ENCODE measurements at places on chromosomes 2 and 18.

- DNase-seq, result no peak
Measured at GRCh38 chr18:74497324-74497676, 1.1 kb downstream of the CNDP2 start.

DNA sequence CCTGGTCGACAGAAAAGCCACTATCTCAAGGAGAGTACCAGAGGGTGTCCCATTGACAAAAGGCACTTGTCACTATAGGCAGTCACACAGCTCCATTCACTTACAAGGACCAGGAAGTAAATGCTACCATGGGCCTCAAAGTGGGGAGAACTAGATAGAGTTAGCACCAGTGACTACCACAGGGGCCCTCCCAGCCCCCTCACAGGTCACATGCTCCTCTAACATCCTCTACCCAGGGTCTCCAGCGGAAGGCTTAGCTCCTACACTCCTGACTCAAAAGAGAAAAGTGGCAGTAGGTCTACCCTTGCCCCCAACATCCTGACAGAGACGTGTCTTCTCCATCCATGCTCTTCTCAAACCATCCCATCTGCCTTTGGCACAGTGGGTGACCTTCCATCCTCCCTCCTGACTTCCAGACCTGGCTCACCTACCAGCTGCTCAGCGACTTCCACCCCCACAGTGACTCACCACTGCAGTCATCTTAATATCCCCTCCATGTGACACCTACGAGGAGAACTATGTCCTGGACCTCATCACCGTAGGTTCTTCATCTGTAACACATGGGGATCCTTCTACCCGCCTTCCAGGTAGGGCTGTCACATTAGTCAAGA lies 5.6 kb upstream of the DNMT3A start:
- no peak for DNase-seq

DNA sequence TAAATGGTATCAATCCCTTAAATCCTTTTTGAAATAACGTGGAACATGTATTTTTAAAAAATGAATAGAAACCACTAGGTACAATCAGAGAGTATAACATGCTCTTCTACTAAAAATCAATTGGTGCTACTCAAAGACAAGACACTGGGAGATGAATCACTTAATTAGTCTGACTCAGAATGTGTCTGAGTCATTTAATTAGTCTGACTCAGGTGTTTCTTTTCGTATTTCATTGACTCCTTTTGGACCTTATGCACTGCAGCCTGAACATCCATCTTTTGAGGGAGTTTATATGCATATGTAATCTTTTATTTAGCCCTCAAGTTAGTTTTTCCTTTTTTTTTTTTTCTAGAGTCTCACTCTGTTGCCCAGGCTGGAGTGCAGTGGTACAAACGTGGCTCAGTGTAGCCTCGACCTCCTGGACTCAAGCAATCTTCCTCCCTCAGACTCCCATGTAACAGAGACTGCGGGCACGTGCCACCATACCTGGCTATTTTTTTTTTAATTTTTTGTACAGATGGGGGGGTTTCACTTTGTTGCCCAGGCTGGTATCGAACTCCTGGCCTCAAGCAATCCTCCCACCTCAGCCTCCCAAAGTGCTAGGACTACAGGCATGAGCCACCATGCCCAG lies 26.5 kb downstream of the PPP4R3B start:
- no peak for DNase-seq

GRCh38 chr2:86274265-86274917 lies 63.0 kb downstream of the REEP1 start:
- DNase-seq, result peak; percentile 13

DNA sequence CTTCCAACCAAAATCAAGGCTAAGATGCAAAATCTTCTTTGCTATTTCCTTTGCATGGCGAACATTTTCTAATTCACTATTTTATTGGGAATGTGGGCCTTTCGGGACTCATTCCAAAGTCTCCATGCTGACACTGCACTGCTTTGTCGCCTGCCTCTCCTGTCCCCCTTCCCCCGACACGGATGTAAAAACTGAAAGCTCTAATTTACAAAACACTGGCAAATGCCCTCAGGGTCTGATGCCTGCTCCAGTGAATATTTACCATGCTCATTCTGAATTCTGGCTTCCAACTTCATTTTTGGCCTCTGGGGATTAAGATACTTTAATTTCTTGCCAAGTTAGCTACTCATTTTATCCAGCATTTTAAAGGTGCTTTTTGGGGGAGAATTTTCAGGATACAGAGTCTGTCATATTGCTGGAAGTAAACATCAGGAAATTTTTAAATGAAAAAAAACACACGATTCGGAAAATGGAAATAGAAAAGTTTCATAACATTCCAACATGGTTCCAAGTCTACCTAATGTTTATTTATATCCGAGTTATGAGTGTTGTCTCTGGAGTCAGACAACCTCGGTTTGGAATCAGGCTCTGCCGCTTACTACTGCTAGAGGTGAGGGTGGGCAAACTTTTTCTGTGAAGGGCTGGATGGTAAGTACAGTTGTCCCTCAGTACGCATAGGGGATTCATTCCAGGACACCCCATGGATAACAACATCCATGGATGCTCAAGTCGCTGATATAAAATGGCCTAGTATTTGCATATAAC lies 14.6 kb upstream of the LTBP1 start:
- no peak for DNase-seq

GRCh38 chr2:49845671-49846070 lies 691.4 kb upstream of the FSHR start:
- DNase-seq, result no peak

DNA sequence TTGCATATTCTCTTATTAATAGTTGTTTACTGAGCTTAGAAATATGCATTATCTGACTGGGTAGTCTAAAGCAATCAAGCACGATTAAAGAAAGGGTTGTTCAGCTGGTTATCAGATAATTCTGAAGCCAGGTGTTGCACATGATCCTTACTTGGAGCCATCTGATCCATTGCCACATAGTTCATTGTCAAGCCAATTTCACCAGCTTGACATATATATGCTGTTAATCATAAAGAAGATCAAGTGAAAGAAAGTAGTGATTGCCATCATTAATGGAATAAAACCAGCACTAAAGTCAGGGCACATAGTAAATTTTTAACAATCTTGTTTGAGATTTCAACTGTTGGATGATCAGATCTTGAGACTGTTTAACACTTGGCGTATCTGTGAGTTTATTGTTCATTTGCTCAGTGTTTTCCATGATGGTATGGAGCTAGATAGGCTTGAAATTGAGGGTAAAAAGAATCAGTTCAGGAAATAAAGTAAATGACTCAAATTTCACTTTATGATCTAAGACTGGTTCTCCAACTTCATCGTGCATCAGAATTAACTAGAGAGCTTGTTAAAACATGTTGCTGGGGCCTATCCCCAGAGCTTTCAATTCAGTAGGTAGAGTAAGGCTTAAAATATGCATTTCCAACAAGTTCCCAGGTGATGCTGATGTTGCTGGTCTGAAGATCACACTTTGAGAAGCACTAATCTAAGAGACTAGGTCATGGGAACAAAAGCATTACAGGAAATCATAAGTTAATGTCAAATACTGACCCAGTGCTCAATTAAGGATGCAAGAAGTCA lies 539.6 kb downstream of the SATB2 start:
- DNase-seq, result no peak

GRCh38 chr2:41832218-41832617 lies 215.6 kb upstream of the PKDCC start:
- no peak for DNase-seq

DNA sequence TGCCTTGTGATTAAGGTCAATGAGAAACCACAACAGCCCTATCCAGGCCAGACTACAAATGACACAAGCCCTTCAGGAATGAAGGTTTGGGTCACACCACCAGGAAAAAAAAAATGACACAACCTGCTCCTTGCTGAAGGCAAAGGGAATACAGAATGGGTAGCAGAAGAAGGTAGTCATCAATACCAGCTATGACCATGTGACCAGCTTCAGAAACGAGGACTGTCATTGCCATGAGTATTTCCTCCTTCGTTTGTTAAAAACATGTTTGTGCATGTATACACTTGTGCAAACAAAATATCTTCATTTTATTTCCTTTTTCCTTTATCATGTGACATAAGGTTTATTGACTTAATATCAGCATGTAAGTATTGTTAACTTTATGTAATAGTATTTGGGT lies 226.6 kb downstream of the CDH19 start:
- DNase-seq, result no peak

DNA sequence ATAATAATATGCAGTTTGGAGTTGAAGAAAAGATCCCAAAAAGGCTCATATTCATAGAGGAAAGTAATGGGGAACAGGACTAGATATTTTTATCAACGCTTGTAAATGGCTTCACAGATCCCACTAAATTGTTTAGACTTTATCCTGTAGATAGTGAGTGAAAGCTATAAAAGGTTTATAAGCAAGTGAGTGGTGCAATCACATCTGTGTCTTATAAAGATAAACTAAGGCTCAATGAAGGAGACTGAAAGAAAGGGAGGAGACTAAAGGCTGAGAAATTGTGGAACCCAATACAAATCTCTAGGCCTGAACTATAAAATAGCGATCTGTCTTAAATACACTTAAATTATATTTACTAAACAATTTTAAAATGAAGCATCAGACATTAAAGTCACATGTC lies 7.7 kb downstream of the SP3 start:
- DNase-seq, result no peak

DNA sequence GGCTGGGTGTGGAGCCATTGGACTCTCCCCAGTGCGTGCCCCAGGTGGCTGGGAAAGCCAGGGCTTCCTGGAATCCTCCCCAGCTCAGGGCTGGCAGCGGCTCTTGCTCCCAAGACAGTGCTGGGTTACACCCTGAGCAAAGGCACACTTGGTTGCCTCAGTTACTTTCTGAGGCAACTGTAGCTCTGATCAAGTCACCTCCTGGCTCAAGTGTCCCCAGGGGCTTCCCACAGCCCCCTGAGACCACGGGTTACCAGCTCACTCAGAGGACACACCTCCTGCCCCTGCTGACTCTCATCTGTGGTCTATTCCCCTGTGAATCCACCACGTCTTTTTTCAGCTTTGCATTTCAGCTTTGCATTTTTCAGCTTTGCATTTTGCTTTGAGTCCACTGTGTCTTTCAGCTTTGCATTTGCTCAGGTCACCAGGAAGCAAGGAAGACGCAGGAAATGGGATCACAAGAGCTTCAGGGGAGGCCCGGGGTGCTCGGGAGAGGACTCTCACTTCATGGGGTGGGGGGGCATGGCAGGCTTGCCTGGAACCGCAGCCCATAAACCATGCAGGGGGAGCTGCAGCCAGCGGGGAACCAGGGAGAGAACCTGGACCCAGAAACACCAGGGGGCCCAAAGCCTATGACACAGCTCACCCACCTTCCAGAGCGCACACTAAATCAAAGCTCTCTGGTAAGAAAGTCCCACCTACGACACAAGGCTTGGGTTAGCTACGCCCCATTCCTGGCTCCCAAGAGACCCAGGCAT lies 138.0 kb upstream of the ASB18 start:
- DNase-seq, result no peak

All from fibroblast of pulmonary artery (primary cell).